Kidney (tissue), 22 donors: ENCODE measurements at places on chromosomes 3 and 15.

- no peak for DNase-seq
Measured at GRCh38 chr3:119639494-119640350, 20.7 kb downstream of the POPDC2 start.

GRCh38 chr3:169914321-169914720 lies 2.9 kb downstream of the SAMD7 start:
- DNase-seq: no peak

GRCh38 chr3:3734881-3735280 lies 64.3 kb upstream of the LRRN1 start:
- DNase-seq: no peak

- no peak for DNase-seq
Measured at GRCh38 chr3:127858937-127859336, 36.6 kb upstream of the MGLL start.

DNA sequence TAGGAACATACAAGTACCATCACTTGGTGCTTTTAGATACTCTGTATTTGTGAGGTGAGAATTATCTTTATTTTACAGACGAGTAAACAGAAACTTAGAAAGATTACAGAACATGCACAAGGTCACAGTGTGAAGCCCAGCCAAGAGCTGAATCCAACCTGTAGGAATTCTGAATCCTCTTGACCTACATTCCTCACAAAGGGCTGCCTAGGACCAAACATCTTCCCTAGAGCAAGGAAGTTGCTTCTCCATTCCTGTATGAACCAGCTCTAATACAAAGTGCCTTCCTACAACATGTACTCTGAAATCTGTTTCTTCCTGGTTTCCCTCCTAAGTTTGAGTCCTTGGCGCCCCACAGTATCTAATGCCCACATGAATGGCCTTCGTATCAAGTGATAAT lies 2.9 kb downstream of the HDGFL3 start:
- DNase-seq: no peak

GRCh38 chr3:9915254-9916141 lies 1.4 kb upstream of the IL17RC start:
- peak; percentile 83 for DNase-seq

DNA sequence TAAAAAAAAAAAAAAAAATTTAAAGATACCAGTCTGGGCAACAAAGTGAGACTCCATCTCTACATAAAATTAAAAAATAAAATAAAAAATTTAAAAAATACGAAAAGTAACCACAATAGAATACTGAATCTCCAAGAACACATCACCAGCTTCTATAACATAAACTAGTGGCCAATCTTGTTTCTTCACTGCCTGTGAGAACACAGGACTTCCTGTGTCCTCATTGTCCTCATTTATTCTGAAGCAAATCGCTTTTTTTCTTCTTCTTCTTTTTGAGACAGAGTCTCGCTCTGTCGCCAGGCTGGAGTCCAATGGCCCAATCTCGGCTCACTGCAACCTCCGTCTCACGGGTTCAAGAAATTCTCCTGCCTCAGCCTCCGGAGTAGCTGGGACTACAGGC lies 28.6 kb upstream of the RAB7A start:
- DNase-seq: no peak

DNA sequence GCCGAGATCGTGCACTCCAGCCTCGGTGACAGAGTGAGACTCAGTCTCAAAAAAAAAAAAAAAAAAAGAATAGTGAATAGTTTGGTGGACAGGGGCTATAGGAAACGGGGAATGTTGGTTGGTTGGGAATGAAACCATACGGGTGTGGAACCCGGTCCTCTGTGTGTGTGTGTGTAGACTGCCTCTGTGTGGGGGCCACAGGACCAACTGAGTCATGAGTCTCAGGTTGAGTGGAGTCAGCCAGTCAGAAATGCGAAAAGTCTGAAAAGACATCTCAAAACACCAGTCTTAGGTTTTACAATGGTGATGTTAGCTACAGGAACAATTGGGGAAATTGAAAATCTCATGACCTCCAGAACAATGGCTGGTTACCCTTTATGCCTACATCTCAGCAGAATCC lies 44.5 kb downstream of the ZDHHC19 start:
- DNase-seq: no peak

DNA sequence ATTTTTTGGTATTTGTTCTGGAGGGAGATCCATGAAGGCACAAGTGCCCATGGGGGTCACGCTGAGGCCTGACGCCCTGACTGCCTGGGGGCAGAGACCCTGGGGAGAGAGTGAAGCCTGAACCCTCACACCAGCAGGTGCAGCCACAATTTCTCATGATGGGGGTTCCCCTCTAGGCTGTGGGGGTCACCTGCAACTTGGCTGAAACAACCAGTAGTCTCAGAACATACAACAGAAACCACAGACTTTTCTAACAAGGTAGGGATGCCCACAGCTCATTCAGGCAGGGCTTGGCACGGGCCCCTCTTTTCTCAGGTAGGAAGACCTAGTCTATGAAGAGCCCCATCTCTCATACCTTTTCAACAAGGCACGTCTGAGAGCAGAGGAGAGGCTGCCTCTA lies 245.1 kb downstream of the ADAMTS17 start:
- DNase-seq: no peak

DNA sequence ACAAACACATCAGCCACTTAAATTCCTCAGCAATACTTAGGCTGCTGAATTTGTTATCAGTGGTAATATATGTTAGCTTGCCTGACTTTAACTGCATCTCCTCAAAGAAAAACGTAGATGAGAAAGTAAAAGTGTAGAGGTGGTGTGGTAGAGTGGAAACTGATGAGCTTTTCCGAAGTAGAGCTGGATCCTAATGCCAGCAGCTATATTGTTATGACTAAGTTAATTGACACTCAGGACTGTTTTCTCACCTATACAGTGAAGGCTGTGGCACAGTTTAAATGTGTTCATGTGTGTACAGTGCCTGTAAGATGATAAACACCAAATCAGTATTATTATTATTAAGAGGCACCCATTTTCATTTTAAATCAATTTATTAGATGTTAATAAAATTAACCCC lies 174.9 kb downstream of the TNIK start:
- DNase-seq: no peak

DNA sequence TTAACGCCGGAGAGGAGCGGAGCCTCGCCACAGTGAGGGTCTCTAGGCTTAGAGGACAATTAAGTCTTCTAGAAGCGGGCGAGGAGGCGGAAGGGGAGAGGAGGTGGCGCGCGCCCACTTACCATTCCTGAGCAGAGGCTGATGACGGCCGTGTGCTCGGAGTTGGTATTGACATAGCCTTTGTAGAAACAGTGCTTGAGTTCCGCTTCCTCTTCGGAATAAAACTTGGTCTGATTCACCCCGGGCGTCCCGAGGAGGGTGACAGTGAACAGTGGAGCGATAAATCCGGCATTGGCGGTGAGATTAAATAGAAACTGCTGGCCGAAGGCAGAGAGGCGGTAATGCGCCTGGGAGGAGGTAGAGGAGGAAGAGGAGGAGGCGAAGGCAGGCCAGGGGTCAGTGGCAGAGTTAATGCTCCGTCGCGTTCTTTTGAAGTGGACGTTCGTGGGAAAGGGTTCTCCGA lies 1.3 kb downstream of the ADAMTS9 start:
- peak; percentile 72 for DNase-seq

DNA sequence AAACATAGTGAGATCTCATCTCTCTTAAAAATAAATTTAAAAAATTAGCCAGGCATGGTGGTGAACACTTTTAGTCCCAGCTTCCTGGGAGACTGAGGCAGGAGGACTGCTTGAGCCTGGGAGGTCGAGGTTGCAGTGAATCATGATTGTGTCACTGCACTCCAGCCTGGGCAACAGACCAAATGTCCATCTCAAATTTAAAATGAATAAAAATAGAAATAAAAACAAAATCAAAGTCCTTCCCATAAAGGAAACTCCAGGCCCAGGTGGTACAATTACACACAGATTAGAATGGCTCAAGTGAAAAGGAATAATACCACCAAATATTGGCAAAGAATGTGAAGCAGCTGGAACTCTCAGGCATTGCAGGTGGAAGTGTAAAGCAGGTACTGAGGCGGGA lies 19.3 kb upstream of the ATP10A start:
- DNase-seq: no peak

GRCh38 chr3:174986685-174987084 lies 127.6 kb downstream of the NAALADL2 start:
- no peak for DNase-seq

DNA sequence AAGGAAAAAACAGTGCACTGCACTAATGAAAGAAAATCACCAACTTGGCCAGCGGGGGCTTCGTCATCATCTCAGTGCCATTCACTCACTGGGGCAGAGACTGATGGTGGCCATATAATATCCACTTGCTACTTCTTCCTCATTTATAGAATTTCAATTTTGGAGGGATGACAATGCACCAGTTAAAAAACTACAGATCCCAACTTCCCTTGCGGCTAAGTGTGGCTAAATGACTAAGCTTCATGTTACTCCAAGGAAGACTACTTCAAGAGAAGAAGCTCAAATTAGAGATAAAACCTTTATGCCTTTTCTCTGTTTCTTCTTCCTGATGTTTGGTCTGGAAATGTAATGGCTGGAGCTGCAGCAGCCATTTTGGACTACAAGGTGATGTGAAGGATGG lies 38.8 kb downstream of the NGLY1 start:
- DNase-seq: no peak

- no peak for DNase-seq
Measured at GRCh38 chr3:175200391-175201095, 341.4 kb downstream of the NAALADL2 start.

GRCh38 chr3:169146866-169147237 lies 516.7 kb downstream of the MECOM start:
- DNase-seq: no peak

- DNase-seq: peak; percentile 68
Measured at GRCh38 chr3:52533623-52534280, at the start of gene NT5DC2. NT5DC2 (minus strand) TSS chr3:52533857; CDS start chr3:52533737, 120 bp downstream.
